ENCODE measurements at places on chromosomes 3 and 15.

DNA sequence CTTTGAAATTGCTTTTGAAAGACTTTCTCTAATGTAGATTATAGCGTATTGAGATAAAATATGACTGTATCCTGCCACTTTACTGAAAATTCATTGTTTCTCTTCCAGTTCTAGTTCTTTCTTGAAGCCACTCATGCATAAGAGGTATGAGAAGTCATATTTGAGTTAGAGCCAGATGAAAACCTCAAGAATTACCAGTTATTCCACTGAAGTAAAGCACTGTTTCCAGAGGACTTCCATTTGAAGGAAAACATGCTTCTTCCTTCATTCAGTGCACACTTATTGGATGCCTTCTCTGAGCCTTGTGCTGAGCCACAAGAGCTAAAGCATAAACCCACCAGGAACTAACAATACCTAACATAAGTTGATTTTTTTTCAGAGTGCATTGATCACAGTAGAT is 513.4 kb downstream of the ZNF385D start:
- DNase-seq = no peak

GRCh38 chr3:50184242-50184978 is 7.0 kb upstream of the GNAT1 start:
- no peak for DNase-seq

- no peak for DNase-seq
Measured at GRCh38 chr3:169750665-169751064, 14.2 kb downstream of the TERC start.

DNA sequence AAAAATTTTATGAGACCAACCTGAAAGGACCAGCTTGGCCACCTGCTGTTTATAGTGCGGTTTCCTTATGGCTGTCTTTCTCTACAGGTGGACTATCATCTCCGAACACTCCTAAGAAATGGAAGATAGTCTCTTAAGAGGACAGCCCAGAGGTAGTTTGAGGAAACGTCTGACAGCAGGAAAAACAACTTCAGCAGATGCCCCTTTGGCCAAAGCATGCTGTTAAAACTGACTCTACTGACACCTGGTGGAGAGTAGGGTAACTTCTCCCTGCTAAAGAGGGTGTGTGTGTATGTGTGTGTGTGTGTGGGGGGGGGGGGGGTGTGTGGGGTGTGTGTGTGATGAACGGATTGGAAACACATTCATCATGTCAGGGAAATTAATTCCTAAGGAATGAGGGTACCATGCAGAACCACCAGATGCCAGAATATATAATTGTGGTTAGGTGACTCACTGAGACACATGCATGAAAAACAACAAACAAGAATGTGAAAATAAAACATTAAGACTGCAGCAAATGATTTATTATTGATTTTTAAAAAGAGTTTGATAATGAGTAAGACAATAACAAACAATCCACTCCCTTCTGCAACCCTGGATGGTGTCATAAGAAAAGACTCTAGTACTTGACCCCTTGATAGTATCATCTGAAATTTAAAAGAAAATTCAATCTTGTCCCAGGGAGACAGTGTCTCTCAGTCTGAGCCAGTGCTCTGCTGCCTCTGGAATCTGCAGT is 256.5 kb downstream of the THRB start:
- DNase-seq = no peak
